ENCODE measurements at places on chromosomes 2 and 18.
A peak's percentile ranks its signal among the peaks of the same experiment; 100 is the strongest.

DNA sequence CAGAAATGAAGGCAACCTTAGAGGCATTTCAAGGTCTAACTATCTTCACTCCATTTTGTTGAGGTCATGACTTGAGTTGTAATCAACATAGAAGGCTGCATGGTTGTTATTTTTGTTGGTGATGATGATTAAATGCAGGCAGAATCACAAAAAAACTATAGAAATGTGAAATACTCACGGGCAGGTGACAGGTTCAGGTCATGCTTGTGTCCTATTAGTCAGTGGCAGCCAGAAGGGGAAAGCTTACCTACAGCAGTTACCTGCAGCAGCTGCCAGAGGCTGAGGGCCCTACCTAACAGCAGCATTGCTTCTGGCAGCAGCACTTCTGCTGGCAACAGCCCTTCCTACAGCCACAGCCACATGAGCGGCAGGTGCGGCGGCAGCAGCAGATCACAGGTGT is 394 bp downstream of the SCYGR3 start:
- DNase-seq: no peak

DNA sequence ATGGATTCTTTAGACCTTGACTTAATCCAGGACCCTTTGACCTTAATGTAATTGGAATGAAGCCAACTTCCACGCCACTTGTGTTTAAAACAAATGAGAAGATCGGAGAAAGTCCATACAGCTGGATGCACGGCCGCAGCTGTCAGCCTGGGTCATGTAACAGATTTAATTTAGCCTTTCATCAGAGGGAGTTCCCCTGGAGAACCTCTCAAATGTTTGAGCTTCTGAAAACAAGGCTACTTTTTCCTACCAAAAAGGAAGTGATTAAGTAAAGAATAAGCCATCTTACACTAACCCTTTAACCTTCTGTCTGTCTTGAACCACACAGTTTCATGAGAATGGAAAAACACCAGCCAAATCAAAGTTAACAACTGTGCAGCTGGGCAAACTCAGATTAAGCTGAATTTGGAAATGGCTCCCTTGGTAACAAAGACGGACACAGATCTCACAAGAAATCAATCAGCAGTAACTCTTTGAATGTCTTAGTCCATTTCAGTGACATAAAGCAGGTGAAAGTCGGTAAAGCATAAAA is 103.6 kb downstream of the DOCK10 start:
- DNase-seq: no peak

DNA sequence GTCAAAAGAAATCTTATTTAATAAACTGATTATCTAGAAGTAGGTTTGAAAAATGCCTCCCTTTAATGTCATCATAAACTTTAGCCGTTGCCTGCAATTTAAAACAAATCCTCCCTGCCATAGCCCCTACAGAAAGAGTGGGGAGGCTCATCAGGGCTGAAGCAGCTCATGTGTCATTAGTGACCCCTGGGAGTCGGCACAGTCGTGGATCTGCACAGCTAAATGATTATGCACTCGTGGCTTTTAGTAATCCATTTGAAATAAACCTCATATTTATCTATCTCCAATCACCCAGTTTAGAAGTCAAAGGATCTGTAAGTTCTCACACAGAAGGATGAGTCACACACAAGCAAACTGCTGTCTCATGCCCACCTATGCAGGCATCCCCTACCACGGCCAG is 277.3 kb downstream of the SS18 start:
- no peak for DNase-seq

- no peak for DNase-seq
Observed at GRCh38 chr18:55838319-55838718, 250.3 kb upstream of the TCF4 start.

- DNase-seq: no peak
Observed at GRCh38 chr2:153179808-153180207, 298.8 kb downstream of the RPRM start.

DNA sequence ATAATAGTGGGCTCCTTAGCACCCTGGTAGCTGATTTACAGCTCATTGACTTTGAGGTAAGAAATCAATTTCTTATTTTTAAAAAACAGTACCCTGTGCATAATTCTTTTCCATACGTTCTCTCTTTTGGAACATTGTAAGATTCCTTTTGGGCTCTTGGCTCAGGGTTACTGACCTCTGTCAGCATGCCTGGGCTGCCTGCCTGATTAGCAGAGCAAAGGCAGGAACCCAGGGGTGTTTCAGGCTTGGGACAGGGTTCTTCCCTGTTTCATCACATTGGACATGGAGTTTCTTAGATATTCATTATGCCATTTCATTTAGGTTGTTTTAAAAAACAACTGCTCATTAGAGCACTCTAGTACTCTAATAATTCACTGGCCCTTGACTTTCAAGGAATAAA is 73.8 kb upstream of the ITM2C start:
- no peak for DNase-seq

DNA sequence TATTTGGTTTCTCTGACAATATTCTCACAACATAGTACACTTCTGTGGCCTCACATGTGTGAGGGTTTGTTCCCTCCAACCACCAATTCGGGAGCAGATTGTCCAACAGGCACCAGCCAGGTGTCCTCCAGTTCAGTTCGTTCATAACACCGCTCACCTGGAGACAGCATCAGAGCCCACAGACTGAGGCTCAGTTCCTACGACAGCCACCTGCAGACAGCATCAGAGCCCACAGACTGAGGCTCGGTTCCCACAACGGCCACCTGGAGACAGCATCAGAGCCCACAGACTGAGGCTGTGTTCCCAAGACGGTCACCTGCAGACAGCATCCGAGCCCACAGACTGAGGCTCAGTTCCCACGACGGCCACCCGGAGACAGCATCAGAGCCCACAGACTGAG is 58.2 kb upstream of the SNTG2 start:
- DNase-seq: no peak

DNA sequence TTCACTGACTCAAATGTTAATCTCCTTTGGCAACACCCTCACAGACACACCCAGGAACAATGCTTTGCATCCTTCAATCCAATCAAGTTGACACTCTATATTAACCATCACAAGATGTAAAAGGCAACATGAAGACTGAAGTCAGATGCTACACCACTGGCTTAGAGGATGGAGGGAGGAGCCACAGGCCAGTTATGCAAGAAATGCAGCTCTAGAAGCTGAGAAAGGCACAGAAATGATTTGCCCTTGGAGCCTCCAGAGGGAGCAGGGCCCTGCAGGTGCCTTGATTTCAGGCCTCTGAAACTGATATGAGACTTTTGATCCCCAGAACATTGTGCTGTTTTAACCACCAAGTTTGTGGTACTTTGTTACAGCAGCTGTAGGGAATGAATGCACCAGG is 276.3 kb downstream of the KCNS3 start:
- DNase-seq: no peak

- DNase-seq: no peak
Observed at GRCh38 chr2:200422532-200423261, 87.2 kb downstream of the KCTD18 start.

GRCh38 chr2:152410165-152410597 is 75.2 kb downstream of the FMNL2 start:
- no peak for DNase-seq

DNA sequence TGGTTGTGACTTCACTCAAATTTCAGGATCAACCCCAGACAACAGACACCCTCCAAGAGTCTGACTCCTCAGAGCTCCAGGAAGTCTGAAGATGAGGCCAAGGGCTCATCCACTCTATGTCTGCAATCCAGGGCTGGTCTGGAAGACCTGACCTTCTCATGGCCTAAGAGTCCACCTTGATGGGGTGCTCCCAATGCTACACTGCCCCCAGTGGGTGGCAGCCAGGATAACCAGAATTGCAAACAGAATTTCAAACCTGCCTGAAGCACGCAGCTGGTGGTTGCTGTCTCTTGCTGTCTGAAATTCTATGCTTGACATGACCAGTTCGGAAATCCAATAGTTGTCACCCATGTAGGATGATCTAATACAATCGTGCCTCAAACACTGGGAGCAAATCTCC is 96.0 kb downstream of the UXS1 start:
- no peak for DNase-seq

GRCh38 chr2:378364-378763 is 90.5 kb upstream of the ALKAL2 start:
- no peak for DNase-seq

- no peak for DNase-seq
Observed at GRCh38 chr2:226701052-226701451, 98.6 kb downstream of the IRS1 start.

GRCh38 chr2:29281916-29282247 is 166.7 kb downstream of the CLIP4 start:
- no peak for DNase-seq

GRCh38 chr18:58105888-58106260 is 61.8 kb downstream of the NEDD4L start:
- no peak for DNase-seq

DNA sequence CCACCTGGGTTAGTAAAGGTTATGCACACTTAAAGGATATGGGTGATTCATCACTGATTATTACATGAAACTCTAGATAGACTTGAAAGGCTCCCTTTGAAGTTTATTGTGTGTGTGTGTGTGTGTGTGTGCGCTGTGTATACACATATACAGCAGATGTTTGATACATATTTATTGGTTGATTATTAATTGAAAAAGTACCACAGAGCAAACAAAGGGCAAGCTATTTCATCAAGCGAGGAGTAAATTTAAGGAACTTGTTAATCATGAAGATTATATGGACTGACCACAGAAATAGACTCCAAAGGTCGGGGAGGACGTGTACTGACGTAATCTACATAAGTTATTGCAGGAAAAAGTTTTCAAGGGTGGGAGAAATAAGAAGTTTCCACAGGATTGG is 617.4 kb upstream of the POU3F3 start:
- DNase-seq: no peak

DNA sequence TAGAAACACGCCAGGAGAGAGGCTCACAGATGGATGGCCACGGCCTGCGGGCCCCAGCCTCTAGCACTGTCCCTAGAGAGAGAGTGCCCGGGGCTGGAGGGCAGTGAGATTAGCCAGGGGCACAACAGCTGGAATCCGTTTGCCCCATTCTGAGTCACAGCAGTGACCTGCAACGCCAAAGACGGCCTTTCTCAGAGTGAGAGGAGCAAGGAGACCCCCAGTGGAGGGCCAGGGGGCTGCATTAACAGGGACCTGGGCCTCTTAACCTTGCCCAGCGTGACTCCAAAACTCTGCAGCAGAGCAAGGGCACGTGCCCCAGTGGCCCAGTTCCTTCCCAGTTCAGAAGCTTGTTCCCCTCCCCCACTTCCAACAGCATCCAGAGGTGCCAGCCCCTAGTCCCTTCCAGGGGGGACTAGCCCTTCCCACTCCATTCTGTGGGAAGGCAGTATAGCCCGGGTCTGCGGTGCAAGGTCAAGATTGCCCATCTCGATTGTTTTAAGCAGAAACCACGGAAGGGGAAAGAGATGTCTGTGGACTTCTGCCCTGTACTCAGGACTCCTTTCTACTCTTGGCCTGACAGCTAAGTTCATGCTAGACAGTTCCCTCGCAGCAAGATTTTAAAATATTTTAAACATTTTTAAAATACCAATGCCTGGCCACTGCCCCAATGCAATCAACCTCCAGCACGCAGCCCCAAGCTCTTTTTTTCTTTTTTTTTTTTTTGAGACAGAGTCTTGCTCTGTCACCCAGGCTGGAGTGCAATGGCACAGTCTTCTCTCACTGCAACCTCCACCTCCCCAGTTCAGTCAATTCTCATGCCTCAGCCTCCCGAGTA is 50.9 kb upstream of the BIN1 start:
- DNase-seq: no peak

DNA sequence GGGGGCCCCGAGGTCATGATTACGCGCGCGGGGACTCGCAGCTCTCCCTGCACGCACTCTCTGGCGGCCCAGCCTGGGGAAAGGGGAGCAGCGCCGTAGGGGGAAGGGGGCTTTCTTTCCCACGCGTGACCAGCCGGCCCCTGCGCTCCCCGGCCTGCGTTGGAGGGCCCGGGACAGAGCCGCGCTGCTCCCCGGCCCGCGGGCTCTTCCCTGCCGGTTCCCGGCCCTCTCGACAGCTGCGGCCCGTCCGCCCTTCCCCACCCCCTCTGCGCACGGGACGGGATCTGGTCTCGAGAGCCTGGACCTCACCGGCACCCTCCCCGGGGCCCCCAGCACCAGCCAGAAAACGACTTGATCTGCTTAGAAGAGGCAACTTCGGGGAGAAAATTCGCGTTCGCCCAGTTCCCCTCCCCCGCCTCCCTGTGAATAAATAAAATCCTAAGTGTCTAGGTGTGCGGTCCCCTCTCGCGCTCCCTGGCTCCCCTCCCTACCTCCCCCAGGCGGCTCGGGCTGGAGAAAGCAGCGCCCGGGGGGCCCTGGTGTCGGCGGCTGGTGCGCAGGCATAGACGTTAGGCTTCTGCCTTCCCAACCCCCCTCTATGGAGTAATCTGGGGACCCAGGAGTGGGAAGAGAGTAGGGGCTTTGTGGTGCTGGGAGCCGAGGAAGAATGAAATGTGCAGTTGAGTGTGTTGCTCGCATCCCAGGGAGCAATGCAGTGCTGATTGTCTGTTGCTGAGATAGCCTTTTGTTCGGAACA is 803 bp upstream of the FIGN start:
- peak; percentile 9 for DNase-seq

DNA sequence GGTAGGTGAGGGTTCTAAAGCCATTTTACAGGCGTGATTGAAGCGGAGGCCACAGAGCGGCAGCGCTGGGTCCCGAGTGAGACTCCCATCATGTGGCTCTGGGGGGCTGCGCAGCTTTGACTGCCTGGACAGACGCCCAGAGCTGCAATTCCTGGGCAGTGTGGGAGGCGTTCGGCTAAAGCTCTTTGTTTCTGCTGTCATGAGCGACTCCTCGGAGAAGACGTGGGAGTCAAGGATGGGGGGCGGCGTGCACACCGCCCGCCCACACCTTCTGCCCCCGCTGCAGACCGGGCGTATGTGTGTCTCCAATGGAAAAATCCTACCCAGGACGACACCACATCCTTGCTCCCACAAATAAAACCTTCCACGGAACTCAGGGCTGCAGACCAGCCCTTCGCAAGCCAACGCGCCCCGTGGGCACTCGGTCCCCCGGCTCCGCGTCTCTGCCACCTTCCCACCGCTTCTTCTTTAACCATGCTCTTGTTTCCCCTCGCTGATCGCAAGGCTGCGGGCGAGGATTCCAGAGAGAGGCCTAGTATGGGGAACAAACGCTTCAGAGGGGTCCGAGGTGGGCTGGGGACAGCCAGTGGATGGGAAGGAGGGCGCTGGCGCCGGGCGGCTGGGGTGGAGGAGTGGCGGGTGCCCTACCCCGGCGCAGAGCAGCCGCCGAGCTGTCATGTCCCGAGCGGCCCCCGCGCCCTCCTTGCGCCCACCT is 680 bp upstream of the LBH start:
- DNase-seq: no peak

DNA sequence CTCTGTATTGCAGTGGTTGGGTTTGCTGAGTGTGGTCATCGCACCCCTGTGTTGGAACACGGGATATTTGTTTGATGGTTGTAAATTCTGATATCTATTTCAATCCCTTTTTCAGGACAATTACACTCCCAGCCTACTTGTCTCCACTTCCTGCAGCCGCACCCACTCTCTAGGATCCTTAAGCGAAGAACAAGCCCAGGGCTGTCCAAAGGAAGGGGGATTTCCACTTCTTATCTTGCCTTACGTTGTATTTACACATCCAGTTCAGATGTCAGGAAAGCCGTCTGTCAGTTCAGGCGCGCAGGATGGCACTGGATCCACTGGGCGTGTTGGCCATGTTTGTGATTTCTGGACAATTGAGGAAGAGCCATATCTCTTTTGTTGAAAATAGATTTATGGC is 834.5 kb upstream of the SALL3 start:
- DNase-seq: no peak
